Cardiac muscle cell (in vitro differentiated cells and primary cell): ENCODE measurements at places on chromosomes 16 and 17. TPM values are rescaled to one million over a fixed set of nuclear protein-coding genes. Genes with fewer than 3 reads are reported as not detected.

- H3K36me3 ChIP-seq = no peaks in the 10 kb centered on the region
- no peak for DNase-seq
- no peak overlapping the region for H3K27ac ChIP-seq
- no peak overlapping the region for H3K4me3 ChIP-seq
- H3K27me3 ChIP-seq = no peaks in the 10 kb centered on the region
These were observed 212.8 kb downstream of the ZFHX3 start for GRCh38 chr16:72835086-72835485.

DNA sequence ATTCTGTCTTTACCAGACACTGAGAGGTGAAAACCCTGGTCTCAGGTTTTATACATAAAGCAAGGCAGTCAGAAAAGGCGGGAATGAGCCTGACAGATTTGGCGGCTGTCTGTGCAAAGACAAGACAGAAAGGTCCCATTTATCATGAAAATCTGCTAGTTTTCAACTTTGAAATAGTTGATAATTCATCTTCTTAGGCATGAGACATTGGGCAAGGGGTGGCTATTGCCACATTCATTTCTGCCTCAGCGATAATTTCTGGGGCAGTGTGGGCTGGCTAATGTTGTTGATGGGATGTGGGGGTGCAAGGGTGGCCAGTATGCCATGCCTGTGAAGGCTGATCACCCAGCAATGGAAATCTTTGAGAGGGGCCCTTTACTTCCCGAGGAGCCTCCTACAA is 173.8 kb upstream of the RPH3AL start:
- no peak overlapping the region for H3K4me3 ChIP-seq
- no peaks in the 10 kb centered on the region for H3K4me1 ChIP-seq
- DNase-seq = no peak
- H3K36me3 ChIP-seq = peaks cover 1% of the 10 kb centered on the region
- no peak overlapping the region for H3K27ac ChIP-seq

DNA sequence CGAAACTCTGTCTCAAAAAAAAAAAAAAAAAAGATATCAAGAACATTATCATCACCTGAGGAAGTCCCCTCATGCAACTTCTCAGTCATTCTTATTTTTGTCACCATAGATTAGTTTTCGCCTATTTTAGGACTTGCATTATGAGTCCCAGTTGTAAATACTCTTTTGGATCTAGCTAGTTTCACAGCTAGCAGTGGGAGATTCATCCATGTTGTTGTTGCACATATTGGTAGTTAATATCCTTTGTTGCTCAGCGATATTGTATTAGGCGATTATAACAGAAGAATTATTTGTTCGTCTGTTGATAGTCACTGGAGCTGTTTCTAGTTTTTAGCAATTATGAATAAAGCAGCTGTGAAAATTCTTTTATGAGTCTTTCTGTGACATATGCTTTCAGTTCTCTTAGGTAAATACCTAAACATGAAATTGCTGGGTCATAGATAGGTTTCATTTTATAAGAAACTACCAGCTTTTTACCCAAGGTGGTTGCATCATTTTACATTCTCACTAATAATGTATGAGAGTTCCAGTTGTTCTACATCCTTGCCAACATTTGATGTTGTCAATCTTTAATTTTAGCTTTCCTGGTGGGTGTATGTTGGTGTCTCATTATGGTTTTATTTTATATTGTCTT is 40.7 kb upstream of the MAP3K14 start:
- no peak overlapping the region for H3K27ac ChIP-seq
- no peak for DNase-seq

RNF157 gene
- polyA plus RNA-seq = 11.0 and 15.2 TPM in 2 replicates

DNA sequence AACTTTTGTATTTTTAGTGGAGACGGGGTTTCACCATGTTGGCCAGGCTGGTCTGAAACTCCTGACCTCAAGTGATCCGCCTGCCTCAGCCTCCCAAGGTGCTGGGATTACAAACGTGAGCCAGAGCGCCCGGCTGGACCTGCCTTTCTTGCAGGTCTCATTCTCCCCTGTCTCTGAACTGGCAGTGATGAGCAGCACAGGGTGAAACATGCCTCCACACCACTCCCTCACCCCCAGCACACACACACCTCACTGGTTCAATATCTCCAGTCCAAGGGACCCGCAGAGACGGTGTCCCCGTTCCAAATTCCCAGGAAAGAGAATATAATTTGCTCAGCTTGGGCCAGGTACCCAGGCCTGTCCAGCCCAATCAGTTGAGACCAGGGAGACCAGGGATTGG is 23.3 kb downstream of the SLC5A11 start:
- no peaks in the 10 kb centered on the region for H3K4me1 ChIP-seq
- no peaks in the 10 kb centered on the region for H3K27me3 ChIP-seq
- no peak for DNase-seq
- H3K4me3 ChIP-seq = no peak overlapping the region

DNA sequence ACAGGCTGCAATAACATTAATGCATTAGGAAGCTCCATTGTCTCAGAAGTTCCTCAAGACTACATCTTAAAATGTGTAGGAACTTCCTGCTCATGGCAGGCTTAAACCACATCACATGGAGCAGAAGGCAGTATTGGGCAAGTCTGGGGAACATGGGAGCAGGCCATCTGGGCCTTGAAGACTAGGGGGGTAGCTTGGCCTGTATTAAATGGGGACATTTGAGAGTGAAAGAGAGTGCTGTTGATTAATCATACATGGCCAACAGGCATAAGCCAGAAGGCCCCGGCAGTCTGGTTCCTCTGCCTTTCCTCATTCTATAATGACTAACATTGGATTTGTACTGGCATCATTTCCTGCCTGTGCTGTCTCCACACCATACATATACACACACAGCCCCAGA is 25.2 kb upstream of the SLC5A11 start:
- no peak overlapping the region for H3K4me3 ChIP-seq
- H3K4me1 ChIP-seq = no peaks in the 10 kb centered on the region
- no peak overlapping the region for H3K27ac ChIP-seq

PRR35 gene
- polyA plus RNA-seq = 0.40 TPM in 1 of 2 replicates, not detected in the other

SNX11 gene
- polyA plus RNA-seq = 19.2 and 19.3 TPM in 2 replicates

KRTAP16-1 gene
- not detected in 2 replicates for polyA plus RNA-seq

DNA sequence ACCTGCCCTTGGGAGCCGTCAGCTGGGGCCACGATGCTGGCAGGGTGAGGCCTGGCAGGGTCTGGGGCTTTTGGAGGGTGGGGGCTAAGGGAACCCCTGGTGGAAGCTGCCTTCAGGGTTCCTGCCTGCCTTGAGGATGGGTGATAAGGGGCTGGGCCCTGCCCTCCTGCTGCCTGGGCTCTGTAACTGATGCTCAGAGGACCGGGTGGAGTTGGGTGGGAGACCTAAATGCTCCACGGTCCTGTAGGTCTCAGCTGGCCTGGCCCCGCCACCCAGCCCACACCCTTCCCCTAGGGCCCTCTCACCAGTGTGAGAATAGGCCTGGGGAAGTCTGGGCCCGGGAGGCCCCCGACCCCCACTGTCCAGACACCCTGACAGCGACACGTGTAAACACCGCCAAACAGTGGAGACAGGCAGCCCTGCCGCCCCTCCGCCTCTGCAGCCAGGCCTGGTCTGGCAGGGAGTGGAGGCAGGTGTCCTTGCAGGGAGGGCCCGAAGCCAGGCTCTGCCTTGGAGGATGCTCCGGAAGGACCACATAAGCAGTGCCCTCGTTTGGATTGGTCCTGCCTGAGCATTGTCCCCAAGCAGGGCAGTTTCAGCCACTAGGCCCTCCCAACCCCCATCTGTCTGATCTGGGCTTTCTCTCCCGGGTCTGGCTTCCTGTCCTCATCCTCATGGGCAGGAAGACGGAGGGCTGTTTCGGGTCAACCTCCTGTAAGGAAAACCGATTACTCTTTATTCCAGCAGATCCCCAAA is 6.5 kb upstream of the BAHCC1 start:
- H3K4me3 ChIP-seq = no peak overlapping the region
- H3K36me3 ChIP-seq = no peaks in the 10 kb centered on the region
- no peaks in the 10 kb centered on the region for H3K27me3 ChIP-seq
- peak overlapping the region; percentile 89 for H3K27ac ChIP-seq

PTGES3L gene
- 72.9 and 86.1 TPM in 2 replicates for polyA plus RNA-seq

NXN gene
- polyA plus RNA-seq = 120 and 128 TPM in 2 replicates

- H3K4me1 ChIP-seq = no peaks in the 10 kb centered on the region
- H3K36me3 ChIP-seq = peaks cover 40% of the 10 kb centered on the region
- no peaks in the 10 kb centered on the region for H3K27me3 ChIP-seq
- H3K27ac ChIP-seq = no peak overlapping the region
These were observed 11.0 kb upstream of the TACO1 start for GRCh38 chr17:63589646-63590045.

- no peak overlapping the region for H3K4me3 ChIP-seq
- DNase-seq = no peak
- no peaks in the 10 kb centered on the region for H3K36me3 ChIP-seq
- H3K4me1 ChIP-seq = peaks cover 12% of the 10 kb centered on the region
- no peaks in the 10 kb centered on the region for H3K27me3 ChIP-seq
These were observed 3.3 kb downstream of the SYNRG start for GRCh38 chr17:37605813-37606505.

DNA sequence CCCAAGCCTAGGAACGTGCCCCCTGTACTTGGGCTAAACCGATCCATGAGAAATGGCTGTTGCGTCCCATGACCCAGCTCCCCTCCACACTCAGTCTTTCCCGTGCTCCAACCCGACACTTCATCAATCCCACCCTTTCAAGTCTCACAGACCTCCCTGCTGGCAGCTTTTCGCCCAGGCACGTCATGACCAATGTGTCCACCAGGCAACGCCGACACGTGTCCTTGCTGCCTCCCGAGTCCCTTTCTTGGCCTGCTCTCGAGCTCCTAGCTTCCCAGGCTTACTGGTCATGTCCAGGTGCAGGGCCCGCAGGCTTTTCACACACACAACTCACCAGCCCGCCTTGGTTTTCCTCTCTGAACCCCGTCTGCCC is 12.2 kb downstream of the MNT start:
- H3K27me3 ChIP-seq = no peaks in the 10 kb centered on the region
- no peak overlapping the region for H3K27ac ChIP-seq
- H3K4me3 ChIP-seq = no peak overlapping the region
- H3K4me1 ChIP-seq = peaks cover 30% of the 10 kb centered on the region
- H3K36me3 ChIP-seq = peaks cover 6% of the 10 kb centered on the region
- no peak for DNase-seq

TPSG1 gene
- polyA plus RNA-seq = 0.77 and 0.81 TPM in 2 replicates

NUP88 gene
- polyA plus RNA-seq = 70.5 and 74.4 TPM in 2 replicates

GRCh38 chr16:78194948-78195347 is 95.5 kb downstream of the WWOX start:
- peaks cover 4% of the 10 kb centered on the region for H3K4me1 ChIP-seq
- no peaks in the 10 kb centered on the region for H3K36me3 ChIP-seq
- H3K27ac ChIP-seq = no peak overlapping the region
- DNase-seq = no peak
- H3K27me3 ChIP-seq = no peaks in the 10 kb centered on the region

NT5M gene
- 32.9 and 57.5 TPM in 2 replicates for polyA plus RNA-seq

- H3K27me3 ChIP-seq = no peaks in the 10 kb centered on the region
- no peaks in the 10 kb centered on the region for H3K36me3 ChIP-seq
- peaks cover 22% of the 10 kb centered on the region for H3K4me1 ChIP-seq
- H3K4me3 ChIP-seq = peak overlapping the region; percentile 45
- H3K27ac ChIP-seq = no peak overlapping the region
- DNase-seq = peak; percentile 81
These were observed 863 bp downstream of the ADCY9 start for GRCh38 chr16:4115209-4115948.

DNA sequence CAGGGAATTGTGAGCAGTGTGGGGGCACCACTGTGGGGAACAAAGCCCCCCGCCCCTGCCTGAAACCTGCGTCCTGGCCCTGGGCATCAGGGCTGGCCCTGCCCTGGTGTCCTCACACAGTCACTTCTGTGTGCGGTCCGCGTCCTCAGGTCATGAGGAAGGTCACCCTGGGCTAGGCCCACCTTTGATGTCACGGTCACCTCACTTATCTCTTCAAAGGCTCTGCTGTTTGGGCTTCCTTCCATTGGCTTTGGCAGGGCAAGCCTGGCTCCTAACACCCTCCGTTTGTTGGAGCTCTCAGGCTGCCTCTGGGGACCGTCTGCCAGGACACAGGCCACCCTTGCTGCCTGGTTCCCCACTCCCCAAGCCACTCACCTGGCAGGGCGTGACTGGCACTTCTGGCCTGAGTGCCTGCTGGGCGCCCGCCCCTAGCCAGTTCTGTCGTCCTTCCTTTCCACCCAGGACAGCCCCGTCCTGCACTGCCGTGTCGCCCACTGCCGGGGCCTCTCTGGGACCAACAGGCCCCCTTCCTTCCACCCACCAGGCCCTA is 8.8 kb downstream of the CENPX start:
- no peaks in the 10 kb centered on the region for H3K27me3 ChIP-seq
- H3K4me3 ChIP-seq = no peak overlapping the region
- no peaks in the 10 kb centered on the region for H3K36me3 ChIP-seq
- DNase-seq = no peak
- H3K27ac ChIP-seq = peak overlapping the region; percentile 89
- peaks cover 18% of the 10 kb centered on the region for H3K4me1 ChIP-seq

GRCh38 chr17:68777243-68777855 is 176.2 kb upstream of the FAM20A start:
- no peaks in the 10 kb centered on the region for H3K36me3 ChIP-seq
- H3K27me3 ChIP-seq = no peaks in the 10 kb centered on the region
- H3K4me3 ChIP-seq = no peak overlapping the region

CAPNS2 gene
- polyA plus RNA-seq = not detected in 2 replicates

TEKT5 gene
- polyA plus RNA-seq = 0.48 and 0.62 TPM in 2 replicates

- no peak for DNase-seq
- no peak within 1 kb of the TSS for H3K4me3 ChIP-seq
- H3K36me3 ChIP-seq = no peaks in the 10 kb centered on the region
- peaks cover 7% of the 10 kb centered on the region for H3K4me1 ChIP-seq
- no peak within 1 kb of the TSS for H3K27ac ChIP-seq
These were observed at the start of gene ACAP1 for GRCh38 chr17:7336240-7337175. Gene ACAP1, plus strand, starts transcription at chr17:7336529. Its CDS starts 206 bp downstream, at chr17:7336735.

DNA sequence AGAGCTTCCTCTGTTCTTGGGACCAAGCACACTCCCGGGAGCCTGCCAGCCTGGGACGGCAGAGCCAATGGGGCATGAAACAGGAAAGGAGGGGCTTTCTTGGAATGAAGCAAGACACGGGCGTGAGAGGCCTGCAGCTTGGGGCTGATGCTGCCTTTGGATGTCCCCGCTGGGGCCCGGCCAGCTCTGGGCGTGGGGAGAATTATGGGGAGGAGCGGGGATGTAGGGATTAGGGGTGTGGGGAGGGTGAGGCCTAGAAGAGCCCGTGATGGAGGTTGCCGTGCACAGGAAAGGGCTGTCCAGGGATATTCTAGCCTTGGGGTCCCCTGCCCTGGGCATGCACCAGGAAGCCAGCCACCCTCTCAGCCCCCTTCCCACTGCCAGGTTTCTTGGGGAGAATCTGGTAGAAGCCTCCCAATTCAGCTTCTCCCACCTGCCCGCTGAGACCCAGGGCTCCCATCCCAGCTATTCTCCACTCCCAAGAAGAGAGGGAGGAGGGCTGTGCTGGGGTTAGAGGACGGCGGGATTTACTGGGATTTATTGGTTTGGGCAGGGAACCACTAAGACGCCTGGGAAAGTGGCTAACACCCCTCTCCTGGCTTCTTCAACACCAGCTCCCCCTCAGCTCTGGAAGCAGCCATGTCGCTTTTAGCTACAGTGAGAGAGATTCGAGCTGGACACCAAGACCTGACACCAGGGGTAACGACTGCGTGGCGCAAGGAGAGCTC is 20.0 kb upstream of the NXPH3 start:
- no peaks in the 10 kb centered on the region for H3K4me1 ChIP-seq
- H3K36me3 ChIP-seq = no peaks in the 10 kb centered on the region
- peaks cover 20% of the 10 kb centered on the region for H3K27me3 ChIP-seq
- no peak overlapping the region for H3K27ac ChIP-seq
- no peak overlapping the region for H3K4me3 ChIP-seq

C17orf100 gene
- polyA plus RNA-seq = 7.1 and 8.2 TPM in 2 replicates

GRCh38 chr17:6503641-6504195 is 52.6 kb downstream of the PITPNM3 start:
- no peak overlapping the region for H3K27ac ChIP-seq
- H3K4me3 ChIP-seq = no peak overlapping the region
- peaks cover 2% of the 10 kb centered on the region for H3K4me1 ChIP-seq
- no peaks in the 10 kb centered on the region for H3K36me3 ChIP-seq
- no peaks in the 10 kb centered on the region for H3K27me3 ChIP-seq
- DNase-seq = no peak

RHBDL1 gene
- polyA plus RNA-seq = 2.6 and 4.7 TPM in 2 replicates
